ENCODE measurements at places on chromosomes 2 and 18. TPM values are rescaled to one million over a fixed set of nuclear protein-coding genes. Genes with fewer than 3 reads are reported as not detected.

GRCh38 chr2:24957221-24957620, 14.5 kb downstream of the DNAJC27 start:
- no peak overlapping the region for H3K4me3 ChIP-seq
- no peaks in the 10 kb centered on the region for H3K4me1 ChIP-seq
- no peaks in the 10 kb centered on the region for H3K36me3 ChIP-seq
- H3K27ac ChIP-seq: no peak overlapping the region
- no peak for DNase-seq

GRCh38 chr2:39787950-39788349, 8.9 kb upstream of the THUMPD2 start:
- H3K27me3 ChIP-seq: no peaks in the 10 kb centered on the region
- no peak overlapping the region for H3K27ac ChIP-seq
- H3K4me3 ChIP-seq: no peak overlapping the region
- H3K36me3 ChIP-seq: no peaks in the 10 kb centered on the region
- no peaks in the 10 kb centered on the region for H3K4me1 ChIP-seq

DNA sequence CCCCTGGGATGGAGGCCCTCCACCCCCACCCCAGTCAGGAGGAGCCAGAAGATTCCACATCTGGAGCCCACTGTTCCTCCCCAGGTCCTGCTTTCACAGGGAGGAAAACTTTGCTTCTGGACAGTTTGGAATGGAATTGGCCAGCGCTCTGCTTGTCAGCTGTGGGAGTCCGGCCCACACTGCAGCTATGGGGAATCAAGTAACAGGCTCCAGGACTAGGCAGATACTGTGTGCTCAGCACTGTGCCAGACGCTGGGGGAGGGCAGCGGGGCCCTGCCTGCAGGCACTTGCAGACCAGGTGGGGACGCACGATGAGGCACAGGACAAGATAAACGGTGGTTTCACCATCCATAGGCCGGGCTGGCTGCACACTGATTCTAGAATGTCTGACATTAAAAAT, 114.0 kb downstream of the STPG4 start:
- DNase-seq: peak; percentile 49
- H3K36me3 ChIP-seq: no peaks in the 10 kb centered on the region
- H3K27me3 ChIP-seq: no peaks in the 10 kb centered on the region
- H3K4me3 ChIP-seq: no peak overlapping the region
- H3K4me1 ChIP-seq: peaks cover 26% of the 10 kb centered on the region

The PSMA8 gene
- total RNA-seq: not detected

- no peaks in the 10 kb centered on the region for H3K27me3 ChIP-seq
- H3K36me3 ChIP-seq: no peaks in the 10 kb centered on the region
- H3K27ac ChIP-seq: no peak overlapping the region
- no peak for DNase-seq
These were observed 160.9 kb downstream of the RDH14 start for GRCh38 chr2:18399601-18400000.

GRCh38 chr2:30862054-30862651, 54.9 kb upstream of the CAPN13 start:
- H3K36me3 ChIP-seq: no peaks in the 10 kb centered on the region
- no peaks in the 10 kb centered on the region for H3K27me3 ChIP-seq
- no peak overlapping the region for H3K4me3 ChIP-seq
- no peak for DNase-seq

DNA sequence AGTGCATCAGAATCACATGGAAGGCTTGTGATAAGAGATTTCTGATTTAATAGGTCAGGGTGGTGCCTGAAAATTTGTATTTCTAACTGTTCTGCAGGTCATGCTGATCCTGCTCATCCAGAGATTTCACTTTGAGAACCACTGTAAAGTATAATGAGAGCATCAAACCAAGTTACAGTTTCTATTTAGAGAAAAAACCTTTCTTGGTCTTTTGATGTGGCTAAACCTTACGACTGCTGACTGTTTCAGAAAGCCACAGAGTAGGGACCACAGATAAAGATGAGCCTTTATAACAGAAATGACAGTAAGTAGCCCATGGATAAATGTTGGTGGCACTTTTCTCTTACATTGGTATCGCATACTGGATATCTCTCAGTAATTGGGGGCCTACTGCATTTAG, 109.4 kb upstream of the FANCL start:
- H3K27ac ChIP-seq: no peak overlapping the region
- no peak for DNase-seq
- H3K27me3 ChIP-seq: no peaks in the 10 kb centered on the region
- no peak overlapping the region for H3K4me3 ChIP-seq
- H3K36me3 ChIP-seq: no peaks in the 10 kb centered on the region

GRCh38 chr2:178213991-178214390, 19.7 kb downstream of the OSBPL6 start:
- DNase-seq: no peak
- H3K36me3 ChIP-seq: no peaks in the 10 kb centered on the region
- no peak overlapping the region for H3K27ac ChIP-seq
- no peak overlapping the region for H3K4me3 ChIP-seq
- H3K4me1 ChIP-seq: no peaks in the 10 kb centered on the region

The NMUR1 gene
- total RNA-seq: 0.17 TPM

The GALNT5 gene
- total RNA-seq: not detected

GRCh38 chr18:61420218-61420885, 87.1 kb downstream of the CDH20 start:
- no peaks in the 10 kb centered on the region for H3K36me3 ChIP-seq
- no peak overlapping the region for H3K27ac ChIP-seq
- H3K27me3 ChIP-seq: no peaks in the 10 kb centered on the region
- no peaks in the 10 kb centered on the region for H3K4me1 ChIP-seq
- no peak overlapping the region for H3K4me3 ChIP-seq
- DNase-seq: no peak

The TEKT4 gene
- 0.72 TPM for total RNA-seq

GRCh38 chr18:57002627-57003026, 144.3 kb upstream of the BOD1L2 start:
- H3K27me3 ChIP-seq: no peaks in the 10 kb centered on the region
- H3K27ac ChIP-seq: no peak overlapping the region
- H3K4me1 ChIP-seq: no peaks in the 10 kb centered on the region
- no peak overlapping the region for H3K4me3 ChIP-seq
- DNase-seq: no peak

DNA sequence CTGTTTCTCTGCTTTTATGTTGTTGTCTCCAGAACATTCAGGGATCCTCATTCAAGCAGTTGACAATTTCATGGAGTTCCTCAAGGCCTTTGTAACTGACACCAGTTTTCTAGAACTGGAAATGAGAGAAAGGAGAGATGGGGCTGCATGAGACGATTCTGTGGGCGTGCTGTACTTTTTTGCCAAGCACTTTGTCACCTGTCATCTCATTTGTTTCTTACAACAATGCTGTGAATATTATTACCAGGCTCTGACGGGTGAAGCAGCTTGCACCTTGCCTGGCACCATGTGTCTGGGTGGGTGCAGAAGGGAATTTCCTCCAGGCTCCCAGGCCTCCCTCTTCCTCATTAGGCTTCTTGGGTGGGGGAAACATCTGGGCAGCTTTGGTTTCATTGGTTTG, 22.2 kb upstream of the ATOH8 start:
- H3K36me3 ChIP-seq: no peaks in the 10 kb centered on the region
- H3K4me3 ChIP-seq: no peak overlapping the region
- no peaks in the 10 kb centered on the region for H3K4me1 ChIP-seq
- H3K27ac ChIP-seq: no peak overlapping the region
- H3K27me3 ChIP-seq: no peaks in the 10 kb centered on the region

- no peak for DNase-seq
- no peaks in the 10 kb centered on the region for H3K4me1 ChIP-seq
- no peak overlapping the region for H3K4me3 ChIP-seq
These were observed 27.1 kb downstream of the SMIM21 start for GRCh38 chr18:75400366-75400765.

- no peak overlapping the region for H3K27ac ChIP-seq
- peak; percentile 47 for DNase-seq
- H3K27me3 ChIP-seq: no peaks in the 10 kb centered on the region
- H3K4me1 ChIP-seq: peaks cover 6% of the 10 kb centered on the region
These were observed 44.3 kb downstream of the SERTAD2 start for GRCh38 chr2:64609227-64609941.

DNA sequence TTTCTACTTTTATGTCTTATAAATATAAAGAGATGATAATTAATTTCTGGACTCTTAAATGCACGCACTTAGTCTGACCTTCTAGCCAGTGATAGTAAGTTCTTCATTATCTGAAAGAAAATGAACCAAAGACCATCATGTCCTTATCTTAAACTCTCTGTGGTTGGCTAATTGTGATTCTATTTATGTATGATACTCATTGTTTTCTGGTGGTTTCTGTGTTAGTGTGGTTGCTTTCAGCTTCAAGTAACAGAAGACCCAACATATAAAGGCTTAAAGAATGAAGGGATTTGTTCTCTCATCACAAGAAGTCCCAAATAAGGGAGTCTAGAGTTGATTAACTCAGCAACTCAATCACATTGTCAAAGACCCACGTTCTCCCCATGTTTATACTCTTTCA, 225.2 kb upstream of the TANK start:
- H3K4me3 ChIP-seq: no peak overlapping the region
- no peak for DNase-seq
- no peaks in the 10 kb centered on the region for H3K36me3 ChIP-seq
- no peaks in the 10 kb centered on the region for H3K27me3 ChIP-seq

The POLR1A gene
- total RNA-seq: 33.5 TPM

The KCNE4 gene
- 3.8 TPM for total RNA-seq

DNA sequence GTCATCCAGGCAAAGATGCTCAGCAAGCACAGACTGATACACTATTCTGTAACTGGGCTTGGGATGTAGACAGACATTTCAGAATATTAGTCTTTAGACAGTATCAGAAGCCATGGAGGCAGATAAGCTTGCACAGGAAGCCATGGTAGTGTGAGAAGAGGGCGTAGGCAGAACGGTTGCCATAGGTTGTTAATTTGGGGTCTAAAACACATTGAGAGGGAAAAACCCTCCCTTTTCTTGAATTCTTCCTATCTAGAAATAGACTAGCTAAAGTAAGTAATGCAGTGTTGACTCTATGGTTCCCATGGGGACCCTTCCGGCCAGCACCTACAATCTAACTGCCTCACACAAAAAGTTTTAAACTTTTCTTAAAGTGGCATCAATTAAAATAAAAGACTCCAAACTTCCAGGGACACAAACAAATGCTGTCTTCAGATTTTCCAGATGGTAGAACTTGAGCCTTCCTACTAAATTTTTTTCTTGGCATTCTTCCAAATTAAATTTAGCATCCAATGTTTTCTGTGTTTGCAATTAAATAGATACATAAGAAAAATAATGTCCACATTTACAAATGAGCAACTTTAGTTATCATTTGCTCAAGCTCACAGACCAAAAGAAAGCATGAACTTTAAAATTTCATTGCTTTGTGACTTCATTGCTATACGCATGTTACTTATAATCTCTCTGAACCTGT, 1.9 kb downstream of the PRKRA start:
- peaks cover 6% of the 10 kb centered on the region for H3K4me1 ChIP-seq
- H3K4me3 ChIP-seq: peak overlapping the region; percentile 86
- H3K27me3 ChIP-seq: no peaks in the 10 kb centered on the region
- no peak overlapping the region for H3K27ac ChIP-seq

GRCh38 chr2:105606081-105606480, 138.6 kb upstream of the NCK2 start:
- H3K36me3 ChIP-seq: no peaks in the 10 kb centered on the region
- DNase-seq: no peak
- H3K27ac ChIP-seq: no peak overlapping the region
- H3K27me3 ChIP-seq: no peaks in the 10 kb centered on the region
- peaks cover 3% of the 10 kb centered on the region for H3K4me1 ChIP-seq

The MC4R gene
- total RNA-seq: not detected

The UGT1A8 gene
- total RNA-seq: not detected

The CCDC74A gene
- total RNA-seq: 10.5 TPM

GRCh38 chr2:209791151-209791550, 19.5 kb downstream of the UNC80 start:
- H3K36me3 ChIP-seq: no peaks in the 10 kb centered on the region
- no peaks in the 10 kb centered on the region for H3K4me1 ChIP-seq
- H3K4me3 ChIP-seq: no peak overlapping the region

The GNLY gene
- 5.1 TPM for total RNA-seq

DNA sequence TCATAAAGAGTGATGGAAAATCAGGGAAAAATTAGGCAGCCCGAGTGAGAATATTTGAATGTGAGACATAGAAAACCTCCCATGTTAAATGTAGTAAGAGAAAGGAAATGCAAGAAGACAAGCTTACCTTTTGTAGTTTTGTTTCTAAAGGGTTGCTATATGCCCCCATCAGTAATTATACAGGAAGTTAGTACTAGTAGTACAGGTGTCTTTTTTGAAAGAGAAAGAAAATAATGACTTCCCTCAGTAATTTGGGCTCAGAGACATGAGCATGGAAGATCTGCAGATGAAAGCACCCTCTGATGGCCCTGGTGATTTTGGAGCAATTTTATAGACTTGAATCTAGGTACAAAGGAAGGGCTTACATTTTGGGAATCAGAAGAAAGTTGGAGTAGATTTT, 80.8 kb downstream of the RHBDD1 start:
- no peak overlapping the region for H3K27ac ChIP-seq
- no peak for DNase-seq
- no peaks in the 10 kb centered on the region for H3K4me1 ChIP-seq
- H3K4me3 ChIP-seq: no peak overlapping the region
- no peaks in the 10 kb centered on the region for H3K36me3 ChIP-seq
- H3K27me3 ChIP-seq: no peaks in the 10 kb centered on the region

DNA sequence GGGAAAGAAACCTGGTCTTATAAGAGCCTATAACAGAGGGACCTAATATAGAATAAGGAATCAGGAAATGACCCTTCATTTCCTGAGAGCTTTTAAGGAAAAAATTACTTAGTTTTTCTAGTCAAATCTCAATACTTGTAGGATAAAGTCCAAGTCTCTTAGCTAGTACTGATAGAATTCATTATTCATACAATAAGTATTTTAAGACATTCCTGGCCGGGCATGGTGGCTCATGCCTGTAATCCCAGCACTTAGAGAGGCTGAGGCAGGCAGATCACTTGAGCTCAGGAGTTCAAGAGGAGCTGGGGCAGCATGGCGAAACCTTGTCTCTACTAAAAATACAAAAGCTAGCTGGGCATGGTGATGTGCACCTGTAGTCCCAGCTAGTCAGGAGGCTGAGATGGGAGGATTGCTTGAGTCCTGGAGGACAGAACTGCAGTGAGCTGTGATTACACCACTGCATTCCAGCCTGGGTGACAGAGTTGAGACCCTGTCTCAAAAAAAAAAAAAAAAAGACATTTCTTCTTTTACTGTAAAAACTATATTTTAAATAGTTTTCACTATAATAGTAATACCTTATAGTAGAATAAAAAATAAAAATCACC, 3.2 kb downstream of the RAB3GAP1 start:
- DNase-seq: no peak
- no peaks in the 10 kb centered on the region for H3K36me3 ChIP-seq
- peaks cover 2% of the 10 kb centered on the region for H3K4me1 ChIP-seq
- no peak overlapping the region for H3K27ac ChIP-seq

- no peaks in the 10 kb centered on the region for H3K36me3 ChIP-seq
- no peak overlapping the region for H3K4me3 ChIP-seq
- H3K4me1 ChIP-seq: peaks cover under 1% of the 10 kb centered on the region
- H3K27ac ChIP-seq: no peak overlapping the region
These were observed 149.9 kb downstream of the ZNF236 start for GRCh38 chr18:76972241-76972640.

GRCh38 chr18:477565-477964, 22.9 kb downstream of the COLEC12 start:
- H3K4me3 ChIP-seq: no peak overlapping the region
- H3K27ac ChIP-seq: no peak overlapping the region
- DNase-seq: no peak
- H3K4me1 ChIP-seq: peaks cover 15% of the 10 kb centered on the region
- no peaks in the 10 kb centered on the region for H3K27me3 ChIP-seq

GRCh38 chr2:219519526-219519916, 5.2 kb downstream of the ASIC4 start:
- H3K4me3 ChIP-seq: no peak overlapping the region
- no peaks in the 10 kb centered on the region for H3K27me3 ChIP-seq
- H3K4me1 ChIP-seq: no peaks in the 10 kb centered on the region
- H3K36me3 ChIP-seq: no peaks in the 10 kb centered on the region

The PLGLB2 gene
- total RNA-seq: 2.6 TPM
